ENCODE measurements at places on chromosomes 3 and 15.

DNA sequence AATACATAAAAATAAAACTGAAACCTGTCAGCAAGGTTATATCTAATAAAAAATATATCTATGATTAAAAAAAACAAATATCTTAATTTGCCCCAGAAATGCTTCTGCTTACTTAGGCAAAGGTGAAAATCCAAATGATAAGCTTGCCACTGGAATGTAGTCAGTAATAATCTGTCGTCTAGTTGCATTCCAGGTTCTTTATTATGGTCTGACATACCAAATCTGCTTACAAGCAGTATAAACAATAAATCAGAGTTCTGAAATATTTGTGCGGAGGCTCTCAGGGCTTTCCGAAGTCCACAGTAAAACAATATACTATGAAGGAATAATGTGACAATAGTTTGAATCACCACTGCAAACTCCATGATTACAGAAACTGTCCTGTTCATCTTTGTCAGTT, 1133.5 kb downstream of the ROBO1 start:
- DNase-seq: no peak

GRCh38 chr3:45135959-45136358, 10.2 kb downstream of the CDCP1 start:
- no peak for DNase-seq

GRCh38 chr15:96125721-96126415, 204.6 kb upstream of the NR2F2 start:
- DNase-seq: no peak

GRCh38 chr15:66323312-66323928, 30.1 kb downstream of the DIS3L start:
- no peak for DNase-seq

DNA sequence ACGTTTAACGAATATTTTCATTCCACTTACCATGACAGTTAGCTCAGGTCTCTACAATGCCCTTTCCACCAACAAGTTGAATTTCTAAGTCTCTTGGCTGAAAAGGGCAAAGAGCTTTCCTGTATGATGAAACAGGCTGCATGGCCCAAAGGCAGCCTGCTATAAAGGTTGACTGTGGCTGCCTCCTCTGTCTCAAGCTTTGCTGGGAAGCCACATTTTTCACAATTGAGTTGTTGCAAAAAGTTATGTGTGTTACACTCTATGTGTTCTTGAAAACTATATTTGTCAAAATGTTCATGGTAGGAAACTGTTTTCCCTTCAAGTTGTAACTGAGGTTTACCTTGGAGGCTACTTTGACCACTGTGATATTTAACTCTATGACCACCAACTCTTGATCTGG, 49.5 kb downstream of the DZIP1L start:
- DNase-seq: no peak

- peak; percentile 34 for DNase-seq
Measured at GRCh38 chr3:63972196-63972595, 51.1 kb downstream of the PSMD6 start.

DNA sequence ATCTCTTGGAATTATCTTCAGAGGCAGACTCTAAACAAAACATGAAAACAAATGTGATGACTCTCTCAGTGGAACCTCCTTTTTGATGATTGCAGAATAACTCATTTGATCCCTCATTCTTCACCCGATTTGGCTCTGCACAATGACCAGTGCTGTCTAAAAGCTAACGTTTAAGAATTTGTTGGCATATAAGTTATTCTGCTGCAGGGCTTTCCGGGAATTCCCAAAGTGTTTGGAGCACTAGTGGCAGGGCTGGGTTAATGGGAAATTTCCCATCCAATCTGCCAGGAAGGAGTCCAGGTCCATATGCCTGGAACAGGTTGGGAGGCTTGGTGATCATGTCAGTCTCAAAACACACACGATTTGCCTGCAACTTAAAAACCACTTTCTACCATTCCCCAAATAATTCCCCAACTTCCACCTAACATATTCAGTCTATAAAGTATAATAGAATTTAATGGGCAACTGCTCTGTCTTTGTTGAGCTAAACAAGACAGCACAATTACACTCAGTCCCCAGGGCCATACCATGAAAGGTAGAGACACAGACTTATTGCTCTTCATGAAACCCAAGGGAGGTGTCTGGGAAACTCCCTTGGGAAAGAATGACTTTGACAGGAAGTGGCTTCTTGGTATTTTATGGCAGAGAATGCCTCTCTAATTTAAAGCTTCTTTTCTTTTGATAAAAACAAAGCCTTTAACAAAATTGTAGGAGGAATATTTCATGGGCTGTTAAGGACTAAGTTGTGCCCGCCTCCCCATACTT, 38.0 kb downstream of the ARRDC4 start:
- no peak for DNase-seq

DNA sequence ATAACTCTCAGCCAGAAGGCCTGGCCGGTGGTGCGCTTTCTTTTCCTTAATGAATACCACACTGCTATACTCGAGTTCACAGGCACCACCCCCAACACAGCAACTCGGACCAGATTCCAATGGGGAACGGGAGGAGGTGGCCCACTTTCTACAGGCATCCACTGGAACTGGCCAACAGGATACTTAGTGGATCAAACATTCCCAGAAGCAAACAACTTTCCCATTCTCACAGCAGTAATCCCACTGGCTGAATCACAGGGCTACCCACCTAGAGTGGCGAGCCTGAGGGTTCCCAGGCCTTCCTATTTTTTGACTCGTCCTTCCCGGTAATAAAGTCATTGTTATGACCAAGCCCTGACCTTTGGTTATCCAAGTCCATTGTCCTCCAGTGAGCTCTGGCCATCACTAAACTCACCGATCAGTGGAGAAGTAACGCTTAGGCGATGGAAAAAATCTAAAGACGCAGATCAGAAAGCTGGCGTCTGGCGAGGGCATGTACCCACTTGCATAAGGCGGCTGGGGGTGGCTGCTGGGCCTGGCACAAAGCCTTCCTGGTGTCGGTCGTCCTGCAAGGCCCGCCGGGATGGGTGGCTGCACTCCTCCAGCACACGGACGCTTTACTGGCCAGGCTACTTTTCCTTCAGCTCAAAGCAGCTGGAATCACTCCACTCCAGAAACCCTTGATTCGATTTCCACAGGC, 1.2 kb downstream of the EOGT start:
- DNase-seq: no peak

DNA sequence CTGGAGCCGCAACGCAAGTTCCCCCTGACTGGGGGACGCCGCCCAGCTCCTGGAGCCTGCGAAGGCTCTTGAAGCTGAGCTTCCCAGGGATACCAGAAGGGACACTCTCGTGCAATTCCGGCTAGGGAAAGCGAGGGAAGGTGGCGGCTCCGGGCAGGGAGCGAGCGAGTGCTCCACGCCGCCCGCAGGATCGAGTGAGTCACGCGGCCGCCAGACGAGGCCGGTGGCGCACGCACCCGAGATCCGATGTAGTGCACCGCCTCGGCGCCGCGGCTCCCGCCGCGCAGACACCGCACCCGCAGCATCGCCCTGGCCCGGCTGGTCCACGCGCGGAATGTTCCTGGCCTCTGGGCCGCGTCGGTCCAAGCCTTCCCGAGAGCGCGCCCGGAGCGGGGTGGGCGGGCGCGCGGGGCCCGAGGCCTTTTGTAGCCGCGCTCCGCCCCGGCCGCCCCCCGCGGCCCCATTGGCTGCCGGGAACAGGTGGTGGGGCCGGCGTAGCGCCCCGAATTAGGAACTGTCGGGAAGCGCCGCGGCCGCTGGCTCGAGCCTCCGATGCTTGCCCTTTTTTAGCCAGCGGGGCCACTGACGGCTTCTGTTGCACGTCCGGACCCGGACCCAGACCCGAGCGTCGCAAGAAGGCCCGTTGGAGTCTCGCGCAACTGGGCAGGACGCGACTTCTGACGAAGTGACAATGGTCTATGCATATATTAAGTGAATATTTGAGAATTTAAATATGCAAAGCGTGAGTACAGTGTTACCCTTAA, at the start of gene GATM:
Gene GATM (minus strand): TSS at position 396 of the 764 bp plus-strand sequence. CDS start 91 bp downstream, at position 305.
- DNase-seq: peak; percentile 77

GRCh38 chr3:77014226-77014625, 25.7 kb upstream of the ROBO2 start:
- no peak for DNase-seq

DNA sequence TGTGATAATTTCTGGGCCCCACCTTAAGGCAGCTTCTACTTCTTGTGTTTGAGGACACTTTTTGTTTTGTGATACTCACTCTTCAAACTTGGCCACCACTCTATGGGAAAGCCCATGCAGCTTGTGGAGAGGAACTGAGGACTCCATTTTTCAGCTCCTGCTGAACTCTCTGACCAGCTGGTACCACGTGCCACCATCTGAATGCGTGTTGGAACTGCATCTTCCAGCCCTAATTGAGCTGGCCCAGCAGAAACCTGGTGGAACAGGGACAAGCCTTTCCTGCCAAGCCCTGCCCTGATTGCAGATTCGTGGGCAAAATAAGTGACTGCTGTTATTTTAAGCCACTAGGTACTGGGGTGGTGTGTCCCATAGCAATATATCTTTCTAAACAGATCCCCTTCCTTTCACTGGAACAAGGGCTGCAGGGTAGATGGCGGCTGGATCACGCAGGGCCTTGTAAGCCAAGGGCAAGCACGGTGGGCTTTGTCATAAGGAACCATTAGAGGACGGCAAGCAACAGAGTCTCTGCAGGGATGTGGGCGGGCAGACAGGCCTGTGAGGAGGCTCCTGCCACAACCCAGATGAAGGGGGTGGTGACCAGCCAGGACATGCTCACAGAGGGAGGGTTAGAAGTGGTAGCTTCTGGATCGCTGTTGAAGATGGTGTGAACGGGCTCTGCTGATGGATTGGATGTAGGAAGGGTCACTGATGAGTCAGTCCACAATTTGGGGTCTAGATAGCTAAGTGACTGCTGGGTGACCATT, 9.5 kb downstream of the H1-8 start:
- no peak for DNase-seq

DNA sequence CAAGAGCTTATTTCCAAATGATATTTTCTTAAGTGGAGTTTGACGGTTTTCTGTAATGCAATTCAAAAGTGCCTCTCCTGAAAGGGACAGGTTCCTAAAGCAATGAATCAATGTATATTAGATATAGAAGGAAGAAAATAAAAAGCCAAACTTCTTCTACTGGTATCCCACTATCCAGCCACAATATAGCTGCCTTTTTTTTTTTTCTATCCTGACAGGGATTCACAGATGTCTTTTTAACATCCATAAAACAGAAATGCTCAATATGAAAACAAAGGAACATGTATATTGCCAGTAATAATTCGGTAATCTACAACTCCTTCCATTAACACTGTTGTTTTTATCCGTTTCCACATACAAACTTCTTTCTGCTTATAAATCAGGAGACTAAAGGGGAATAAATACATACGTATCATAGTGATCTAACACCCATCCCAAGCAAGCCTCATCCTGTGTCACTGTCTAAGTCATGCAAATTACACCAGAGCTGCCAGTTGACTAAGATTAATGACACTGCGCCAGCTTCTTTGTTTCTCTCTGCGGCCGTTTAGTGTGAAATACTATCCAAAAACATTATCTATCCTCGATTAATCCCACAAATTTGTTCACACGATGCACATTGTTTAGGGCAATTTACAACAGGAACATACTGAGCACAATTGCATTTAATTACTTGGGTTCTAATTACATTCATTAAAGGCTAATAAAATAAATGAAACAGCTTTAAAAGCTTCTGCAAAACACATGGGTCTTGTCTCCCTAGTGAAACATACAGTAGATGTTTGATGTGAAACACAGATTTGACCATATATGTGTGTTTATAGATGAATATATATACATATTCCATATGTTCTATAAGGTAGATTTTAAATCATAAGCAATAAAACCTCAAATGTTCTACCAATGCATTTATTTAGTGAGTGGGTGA, 51.9 kb upstream of the CDIN1 start:
- no peak for DNase-seq

- no peak for DNase-seq
Measured at GRCh38 chr3:20326541-20326940, 140.5 kb upstream of the SGO1 start.

GRCh38 chr3:15681668-15682067, 80.1 kb downstream of the BTD start:
- DNase-seq: no peak

GRCh38 chr3:127800508-127800907, 21.8 kb downstream of the MGLL start:
- DNase-seq: peak; percentile 74

DNA sequence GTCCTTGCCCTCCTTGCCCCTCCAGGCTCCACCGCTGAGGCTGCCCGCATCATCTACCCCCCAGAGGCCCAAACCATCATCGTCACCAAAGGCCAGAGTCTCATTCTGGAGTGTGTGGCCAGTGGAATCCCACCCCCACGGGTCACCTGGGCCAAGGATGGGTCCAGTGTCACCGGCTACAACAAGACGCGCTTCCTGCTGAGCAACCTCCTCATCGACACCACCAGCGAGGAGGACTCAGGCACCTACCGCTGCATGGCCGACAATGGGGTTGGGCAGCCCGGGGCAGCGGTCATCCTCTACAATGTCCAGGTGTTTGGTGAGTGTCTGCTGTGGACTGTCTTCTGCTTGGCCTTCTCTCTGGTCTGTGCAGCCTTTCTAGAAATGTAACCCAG, 61.0 kb downstream of the BOC start:
- no peak for DNase-seq

GRCh38 chr3:169506956-169507355, 156.6 kb downstream of the MECOM start:
- no peak for DNase-seq

GRCh38 chr3:10999221-11000107, 6.9 kb downstream of the SLC6A1 start:
- DNase-seq: no peak

DNA sequence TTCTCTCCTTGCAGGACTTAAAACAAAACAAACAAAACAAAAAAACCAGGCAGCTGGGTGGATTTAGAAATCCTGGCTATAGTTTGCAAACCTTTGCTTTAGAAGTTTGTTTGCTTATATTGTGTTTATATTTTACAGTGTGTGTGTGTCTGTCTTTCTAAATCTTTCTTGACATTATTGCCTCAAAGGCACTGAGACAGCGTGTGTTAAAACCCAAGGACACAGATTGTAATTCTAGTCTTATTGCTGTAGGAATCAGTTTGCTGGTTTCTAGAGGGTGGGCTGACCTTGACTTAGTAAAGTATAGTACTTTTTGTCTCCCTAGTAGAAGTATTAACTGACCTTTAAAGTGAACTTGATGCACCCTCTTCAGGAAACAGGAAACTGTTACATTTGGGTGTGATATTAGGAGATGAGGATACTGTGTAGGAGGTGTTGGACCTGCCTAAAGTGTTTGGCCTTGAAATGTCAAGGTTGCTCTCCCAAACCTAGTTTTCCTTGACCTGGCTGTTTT, 71.0 kb downstream of the TCF12 start:
- no peak for DNase-seq

- DNase-seq: no peak
Measured at GRCh38 chr3:110806924-110807323, 264.7 kb upstream of the NECTIN3 start.

- DNase-seq: no peak
Measured at GRCh38 chr3:15284121-15284889, 48.1 kb downstream of the SH3BP5 start.

DNA sequence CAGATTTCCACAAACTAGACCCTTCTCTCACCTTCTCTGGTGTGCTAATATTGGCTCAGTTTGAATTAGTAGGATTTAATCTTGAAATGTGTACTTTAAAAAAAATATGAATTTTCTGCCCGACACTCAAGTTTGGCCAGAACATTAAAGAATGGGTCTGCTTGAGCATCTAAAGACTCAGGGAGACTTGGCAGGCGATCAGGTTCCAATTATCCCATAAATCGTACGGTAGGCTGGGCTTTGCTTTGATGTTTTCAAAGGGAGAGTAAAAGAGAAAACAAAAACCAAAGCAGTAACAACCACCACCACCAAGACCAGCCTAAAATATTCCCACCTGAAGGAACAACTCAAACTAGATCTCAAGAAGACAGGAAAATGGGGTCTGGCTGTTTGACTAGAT, 230.8 kb downstream of the EBLN2 start:
- DNase-seq: no peak

- no peak for DNase-seq
Measured at GRCh38 chr15:93483923-93484322, 394.9 kb upstream of the RGMA start.
